ENCODE measurements at places on chromosomes 4 and X.

DNA sequence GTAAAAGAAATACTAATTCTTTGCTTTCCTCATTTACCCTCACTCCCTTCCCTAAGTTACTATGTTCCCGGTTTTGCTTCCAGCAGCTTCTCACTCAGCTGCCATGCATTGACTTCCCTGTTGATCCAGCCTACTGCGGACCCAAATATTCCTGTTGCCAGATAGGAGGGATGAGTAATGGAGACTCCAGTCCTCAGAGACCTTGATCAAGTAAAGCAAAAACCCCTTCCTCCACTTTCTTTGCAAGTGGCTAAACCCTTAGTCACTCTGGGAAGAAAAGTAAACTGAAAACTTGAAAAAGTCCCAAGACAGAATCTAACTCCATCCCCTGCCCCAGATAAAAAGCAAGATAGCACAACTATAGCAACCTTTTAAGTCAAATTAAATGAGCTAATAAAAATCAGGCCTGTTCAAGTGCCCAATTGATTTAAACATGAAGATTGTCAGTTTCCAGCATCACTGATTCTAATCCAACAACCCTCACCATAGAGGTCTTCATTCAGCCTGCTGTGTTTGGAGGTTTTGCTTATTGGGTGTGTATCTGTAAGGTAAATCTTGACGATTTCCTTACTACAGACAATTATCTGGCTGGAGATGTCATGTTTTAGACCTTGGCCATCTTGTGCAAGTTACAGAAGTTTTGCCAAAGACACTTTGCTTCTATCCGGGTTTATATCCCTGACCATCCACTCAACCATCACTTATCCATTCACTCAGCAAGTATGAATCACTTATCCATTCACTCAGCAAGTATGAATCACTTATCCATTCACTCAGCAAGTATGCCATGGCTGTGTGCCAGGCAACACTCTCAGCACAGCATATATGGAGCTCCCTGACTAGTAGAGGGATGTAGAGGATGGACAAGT lies 17.6 kb downstream of the FGFBP1 start:
- DNase-seq = no peak

GRCh38 chr4:4618847-4619246 lies 77.0 kb upstream of the STX18 start:
- DNase-seq = no peak

DNA sequence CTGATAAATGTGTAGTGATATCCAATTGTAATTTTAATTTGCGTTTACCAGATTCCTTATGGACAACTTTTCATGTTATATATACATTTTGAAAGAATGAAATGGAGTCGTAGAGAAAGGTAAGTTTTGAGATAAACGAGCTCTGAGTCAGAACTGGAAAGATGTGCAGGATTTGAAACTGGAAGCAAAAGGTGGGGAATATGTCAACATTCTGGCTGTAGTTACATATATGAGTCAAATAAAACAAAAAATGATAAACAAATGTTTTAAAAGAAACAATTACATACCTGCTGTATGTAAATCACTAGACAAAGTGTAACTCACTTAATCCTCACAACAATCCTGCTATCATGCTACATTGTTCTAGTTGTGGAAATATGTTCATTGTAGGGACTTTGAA lies 84.0 kb downstream of the LPAR4 start:
- no peak for DNase-seq

DNA sequence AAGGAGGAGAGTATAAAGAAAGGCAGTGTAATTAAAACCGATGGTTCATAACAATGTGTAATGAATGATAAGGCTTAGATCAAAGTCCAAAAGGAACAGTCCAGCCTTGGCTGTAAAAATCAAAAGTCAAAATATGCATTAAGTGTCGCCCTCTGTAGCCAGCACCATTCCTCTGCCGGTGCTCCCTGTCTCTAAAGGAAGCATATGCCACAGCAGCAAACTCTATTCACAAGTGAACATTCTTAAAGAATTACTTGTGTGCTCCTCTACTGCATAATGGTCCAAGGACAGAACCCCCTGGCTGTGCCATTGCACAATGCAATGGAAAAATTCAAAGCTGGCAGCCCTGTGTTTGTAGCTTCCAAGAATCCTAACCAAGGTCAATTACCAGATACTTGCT lies 16.3 kb upstream of the MBNL3 start:
- no peak for DNase-seq

GRCh38 chrX:153926552-153926857 lies 441 bp upstream of the ARHGAP4 start:
- DNase-seq = no peak

DNA sequence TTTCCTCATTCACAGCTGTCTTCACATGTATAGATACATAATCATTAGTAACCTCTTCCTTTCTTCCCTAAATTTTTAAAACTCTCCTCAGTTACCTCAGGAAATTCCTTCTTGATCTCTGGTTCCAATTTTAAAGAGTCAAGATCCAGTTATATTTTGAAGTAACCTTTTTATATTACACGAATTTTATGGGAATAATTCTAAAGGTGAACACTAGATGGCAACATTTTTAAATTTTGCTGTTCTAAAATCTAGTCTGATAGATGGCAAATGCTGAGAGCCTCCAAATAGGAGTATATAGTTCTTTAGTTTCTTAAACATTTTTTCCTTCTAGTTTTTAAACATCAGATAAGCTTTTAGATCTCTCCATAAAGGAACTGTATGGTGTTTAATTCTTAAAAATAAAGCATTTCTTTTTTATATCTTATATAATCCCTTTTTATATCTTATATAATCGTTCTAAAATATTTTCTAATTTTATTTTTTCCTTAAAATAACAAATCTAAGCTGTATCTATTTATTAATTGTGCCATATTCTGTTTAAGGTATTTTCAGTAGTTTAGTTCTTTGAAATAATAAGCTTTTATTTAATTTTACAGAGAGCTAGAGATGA lies 37.9 kb upstream of the PAPSS1 start:
- DNase-seq = peak; percentile 24

DNA sequence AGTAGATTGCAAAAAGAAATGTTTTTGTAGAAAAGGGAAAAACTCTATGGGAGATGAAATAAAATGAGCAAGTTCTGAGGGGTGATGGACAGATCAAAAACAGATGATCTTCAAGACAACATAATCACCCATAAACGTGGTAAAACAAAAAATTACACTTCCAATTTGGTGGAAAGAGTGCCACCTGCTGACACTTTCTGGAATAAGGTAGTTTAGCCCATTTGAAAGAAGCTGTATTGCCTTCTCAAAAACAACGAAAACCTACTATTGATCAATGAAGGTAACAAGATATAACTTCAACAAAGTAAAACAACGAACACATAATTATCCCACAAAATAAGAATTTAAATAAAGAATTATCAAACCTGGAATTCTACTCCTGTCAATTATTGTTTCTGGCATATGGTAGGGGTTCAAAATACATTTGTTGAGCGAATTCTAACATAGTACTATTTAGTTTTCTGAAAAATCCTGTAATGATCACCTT lies 2.5 kb downstream of the COQ2 start:
- DNase-seq = peak; percentile 43

GRCh38 chr4:83152746-83153145 lies 38.2 kb upstream of the PLAC8 start:
- DNase-seq = no peak

- no peak for DNase-seq
These were observed 180.7 kb downstream of the ADGRL3 start for GRCh38 chr4:61380865-61381264.

GRCh38 chr4:184364100-184364921 lies 110.0 kb downstream of the IRF2 start:
- DNase-seq = no peak

DNA sequence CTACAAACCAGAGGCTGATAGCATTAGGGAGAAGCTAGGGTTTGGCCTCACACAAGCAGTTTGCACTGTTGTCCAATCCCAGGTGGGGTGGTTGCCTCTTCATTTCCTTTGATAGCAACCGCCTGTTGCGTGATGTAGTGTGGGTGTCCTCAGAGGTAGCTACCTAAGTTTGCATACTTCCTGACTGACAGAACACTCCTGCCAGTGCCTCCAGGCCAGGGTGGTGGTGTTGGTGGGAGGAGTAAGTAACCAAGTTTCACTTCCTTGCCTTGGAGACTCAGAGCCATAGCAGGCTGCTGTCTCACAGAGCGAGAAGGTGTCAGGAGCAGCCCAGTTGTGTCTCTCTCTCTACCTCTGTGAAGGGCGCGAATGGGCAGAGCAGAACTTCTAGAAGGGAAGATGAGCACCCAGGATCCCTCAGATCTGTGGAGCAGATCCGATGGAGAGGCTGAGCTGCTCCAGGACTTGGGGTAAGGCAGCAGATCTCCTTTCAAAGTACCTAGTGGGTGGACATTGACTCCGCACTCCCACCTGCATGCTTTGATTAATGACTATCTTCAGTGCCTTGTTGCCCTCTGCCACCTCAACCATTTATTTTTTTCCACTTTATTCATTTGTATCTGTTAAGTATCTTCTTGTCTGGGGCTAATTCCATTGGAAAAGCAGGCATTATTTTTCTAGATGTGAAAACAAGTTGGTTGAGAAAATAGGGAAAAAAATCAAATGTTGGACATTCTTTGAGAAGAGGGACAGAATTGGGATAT lies at the start of gene DAPP1:
DAPP1 (plus strand) TSS at position 283 of the 764 bp plus-strand sequence; CDS start at position 370, 87 bp downstream.
- DNase-seq = peak; percentile 70

DNA sequence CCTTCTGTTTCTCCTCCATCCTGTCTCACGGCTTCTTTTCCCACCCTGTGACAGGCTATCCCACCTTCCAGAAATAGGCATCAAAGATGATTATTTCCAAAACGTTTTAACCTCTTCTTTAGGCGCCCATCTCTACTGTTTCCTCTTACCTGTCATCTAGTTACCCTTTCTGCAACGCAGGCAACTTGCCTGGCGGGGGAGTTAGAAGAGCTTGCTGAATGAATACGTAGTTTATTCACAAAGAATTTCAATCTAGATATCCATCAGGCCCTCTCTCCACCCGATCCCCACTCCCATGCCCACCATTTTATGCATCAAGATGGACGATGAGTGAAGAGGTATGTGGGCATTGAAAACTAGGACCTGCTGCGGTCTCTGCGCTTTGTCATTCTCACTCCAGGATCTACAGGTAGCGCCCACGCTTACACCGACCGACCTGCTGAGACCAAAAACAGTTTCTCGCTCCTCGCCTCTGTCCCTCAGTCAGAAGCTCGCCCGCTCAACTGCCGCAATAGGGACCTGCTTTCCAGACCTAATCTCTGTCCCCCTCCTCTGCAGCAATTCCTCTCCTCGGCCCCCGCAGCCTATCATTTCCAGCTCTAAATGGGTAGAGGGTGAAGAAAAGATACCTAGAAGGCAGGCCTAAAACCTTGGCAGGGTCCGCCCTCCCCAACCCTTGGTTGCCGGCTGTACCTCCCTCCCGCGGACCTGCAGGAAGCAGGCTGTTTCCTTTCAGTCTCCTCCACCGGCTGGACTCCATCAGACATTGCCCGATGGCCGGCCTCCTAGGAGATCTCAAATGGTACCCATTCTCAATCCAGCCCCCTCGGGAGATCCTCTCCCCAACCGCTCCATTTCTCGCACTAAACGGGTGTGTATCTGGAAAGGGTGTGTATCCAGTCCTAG lies 624 bp downstream of the BEX5 start:
- DNase-seq = peak; percentile 24

GRCh38 chrX:96729053-96729452 lies 44.4 kb downstream of the DIAPH2 start:
- DNase-seq = no peak

DNA sequence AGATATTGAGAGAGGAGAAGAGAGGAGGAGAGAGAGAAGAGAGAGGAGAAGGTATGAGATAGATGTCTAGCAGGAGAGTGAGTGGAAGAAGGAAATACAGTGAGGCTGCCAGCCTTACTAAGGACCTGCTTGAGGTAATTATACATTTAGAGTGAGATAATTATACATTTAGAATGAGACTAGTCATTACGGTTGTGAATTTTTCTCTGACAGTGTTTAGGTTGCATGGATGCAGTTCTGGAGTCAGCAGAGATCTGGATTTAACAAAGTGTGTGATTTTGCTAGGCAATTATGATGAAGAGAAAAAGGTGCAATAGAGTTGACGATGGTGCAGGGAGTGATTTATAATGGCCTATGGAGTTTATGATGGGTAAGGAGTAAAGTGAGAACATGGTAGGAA lies 187.1 kb upstream of the ARX start:
- DNase-seq = no peak

GRCh38 chrX:32480019-32480418 lies 731.3 kb downstream of the DMD start:
- no peak for DNase-seq
